Inflammatory macrophage treated with lipopolysaccharide for 4 hours (primary cell): ENCODE measurements at places on chromosomes 12 and 14.
A peak's percentile ranks its signal among the peaks of the same experiment; 100 is the strongest.

DNA sequence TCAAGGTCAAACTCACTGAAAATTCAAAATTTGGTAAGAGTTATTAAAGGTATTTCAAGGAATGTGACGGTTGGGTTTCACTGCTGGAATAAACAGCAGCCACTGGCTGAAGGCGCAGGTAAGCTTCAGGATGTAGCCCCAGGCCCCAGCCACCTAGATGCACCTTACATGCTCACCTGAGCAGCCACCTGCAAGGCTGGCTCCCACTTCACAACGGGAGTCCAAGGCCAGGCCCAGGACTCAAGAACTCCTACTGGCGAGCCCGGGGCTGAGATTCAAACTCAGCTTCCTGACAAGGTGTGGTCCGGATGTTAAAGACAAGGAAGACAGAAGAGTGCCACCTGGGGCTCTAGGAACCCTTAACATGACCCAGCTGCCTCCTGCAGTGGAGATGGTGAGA is 78.4 kb downstream of the ITPK1 start:
- DNase-seq: no peak

DNA sequence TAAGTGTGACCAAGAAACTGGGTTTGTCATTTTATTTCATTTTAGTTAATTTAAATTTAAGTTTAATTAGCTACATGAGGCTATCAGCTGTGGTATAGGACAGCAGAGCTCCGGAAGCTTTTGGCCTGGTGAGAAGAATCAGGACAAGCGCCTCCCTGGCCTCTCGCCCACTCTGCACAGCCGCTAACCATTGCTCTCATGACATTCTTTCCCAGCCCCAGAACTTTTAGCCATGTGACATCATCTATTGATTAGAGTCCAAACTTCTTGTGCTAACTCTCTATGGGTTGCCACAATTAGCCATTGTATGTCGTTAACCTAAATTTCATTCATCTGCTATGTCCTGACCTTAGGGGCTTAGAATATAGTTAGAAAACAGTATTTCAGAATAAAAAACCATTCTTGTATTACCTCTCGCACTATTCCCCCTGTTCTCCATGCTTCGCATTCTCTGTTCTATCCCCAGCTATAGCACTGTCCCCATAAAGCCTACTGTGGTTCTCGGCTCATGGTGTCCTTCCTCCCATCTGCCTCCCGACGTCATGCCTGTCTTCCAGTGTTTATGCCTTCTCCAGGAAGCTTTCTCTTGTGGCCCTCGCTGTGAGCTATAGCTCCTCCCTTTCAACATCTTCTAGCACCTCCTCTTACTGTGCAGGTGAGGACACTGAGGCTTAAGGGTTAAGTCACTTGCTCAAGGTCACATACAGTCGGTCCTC is 23.5 kb downstream of the SSH1 start:
- DNase-seq: no peak

GRCh38 chr14:45253754-45254310 is 830 bp upstream of the MIS18BP1 start:
- no peak for DNase-seq

DNA sequence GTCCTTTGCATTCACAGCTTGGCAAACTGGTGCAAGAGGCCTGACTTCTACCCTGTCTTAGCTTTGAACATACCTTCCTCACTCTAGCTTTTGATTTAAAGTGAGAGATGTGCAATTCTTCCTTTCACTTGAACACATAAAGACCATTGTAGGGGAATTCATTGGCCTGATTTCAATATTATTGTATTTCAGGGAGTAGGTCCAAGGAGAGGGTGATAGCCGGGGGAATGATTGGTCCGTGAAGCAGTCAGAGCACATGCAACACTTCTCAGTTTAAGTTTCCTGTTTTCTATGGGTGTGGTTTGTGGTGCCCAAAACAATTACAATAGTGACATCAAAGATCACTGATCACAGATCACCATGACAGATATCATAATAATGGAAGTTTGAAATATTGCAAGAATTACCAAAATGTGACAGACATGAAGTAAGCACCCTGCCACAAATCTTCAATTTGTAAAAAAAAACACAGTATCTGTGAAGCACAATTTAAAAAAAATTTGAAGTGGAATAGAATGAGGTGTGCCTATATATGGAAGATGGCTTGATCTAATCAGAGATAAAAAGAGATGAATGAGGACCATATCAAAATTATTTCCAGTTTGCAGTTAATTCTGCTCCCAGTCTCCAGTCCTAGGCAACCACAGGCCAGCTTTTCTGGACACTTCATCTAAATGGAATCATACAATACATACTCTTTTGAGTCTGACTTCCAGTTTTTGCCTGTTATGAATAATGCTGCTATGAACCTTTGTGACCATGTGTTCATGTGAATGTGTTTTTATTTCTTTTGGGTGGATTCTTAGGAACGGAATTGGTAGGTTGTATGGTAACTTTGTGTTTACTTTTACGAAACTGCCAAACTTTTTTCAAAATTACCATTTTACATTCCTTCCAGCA is 23.2 kb downstream of the BORCS5 start:
- DNase-seq: peak; percentile 87

- no peak for DNase-seq
These were observed 188.7 kb downstream of the PRKD1 start for GRCh38 chr14:29738950-29739349.

DNA sequence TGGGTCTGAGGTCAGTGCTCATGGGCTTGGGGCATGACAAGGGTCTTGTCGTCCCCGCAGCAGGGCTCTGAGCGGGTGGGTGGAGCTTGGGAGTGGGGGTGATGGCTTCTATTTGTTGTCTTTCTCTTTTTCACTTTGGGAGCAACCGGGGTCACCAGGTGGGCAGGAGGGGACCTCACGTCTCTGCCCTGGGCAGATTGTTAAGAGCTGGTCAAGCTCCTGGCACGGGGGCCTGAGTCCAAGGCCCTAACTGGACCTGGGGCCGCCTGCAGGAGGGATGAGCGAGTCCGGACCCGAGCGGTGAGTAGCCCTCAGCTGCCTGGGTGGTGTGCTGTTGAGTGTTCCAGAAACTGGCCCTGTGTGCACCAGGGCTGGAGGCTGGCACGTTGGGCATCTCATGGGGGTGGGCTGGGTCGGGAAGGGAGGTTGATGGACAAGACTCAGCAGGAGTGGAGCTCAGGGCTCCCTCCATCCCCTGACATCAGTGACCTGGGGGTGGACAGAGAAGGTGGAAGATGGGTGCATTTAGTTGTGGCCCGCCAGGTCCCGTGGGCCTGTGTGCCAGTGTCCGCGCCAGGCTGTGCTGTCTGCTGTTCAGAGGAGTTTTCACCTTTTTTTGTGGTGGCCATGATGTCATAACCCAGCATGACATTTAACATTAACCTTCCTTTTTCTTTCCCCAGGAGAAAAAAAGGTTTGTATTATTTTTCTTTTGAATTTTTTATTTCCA is 27.5 kb downstream of the RTL1 start:
- no peak for DNase-seq

DNA sequence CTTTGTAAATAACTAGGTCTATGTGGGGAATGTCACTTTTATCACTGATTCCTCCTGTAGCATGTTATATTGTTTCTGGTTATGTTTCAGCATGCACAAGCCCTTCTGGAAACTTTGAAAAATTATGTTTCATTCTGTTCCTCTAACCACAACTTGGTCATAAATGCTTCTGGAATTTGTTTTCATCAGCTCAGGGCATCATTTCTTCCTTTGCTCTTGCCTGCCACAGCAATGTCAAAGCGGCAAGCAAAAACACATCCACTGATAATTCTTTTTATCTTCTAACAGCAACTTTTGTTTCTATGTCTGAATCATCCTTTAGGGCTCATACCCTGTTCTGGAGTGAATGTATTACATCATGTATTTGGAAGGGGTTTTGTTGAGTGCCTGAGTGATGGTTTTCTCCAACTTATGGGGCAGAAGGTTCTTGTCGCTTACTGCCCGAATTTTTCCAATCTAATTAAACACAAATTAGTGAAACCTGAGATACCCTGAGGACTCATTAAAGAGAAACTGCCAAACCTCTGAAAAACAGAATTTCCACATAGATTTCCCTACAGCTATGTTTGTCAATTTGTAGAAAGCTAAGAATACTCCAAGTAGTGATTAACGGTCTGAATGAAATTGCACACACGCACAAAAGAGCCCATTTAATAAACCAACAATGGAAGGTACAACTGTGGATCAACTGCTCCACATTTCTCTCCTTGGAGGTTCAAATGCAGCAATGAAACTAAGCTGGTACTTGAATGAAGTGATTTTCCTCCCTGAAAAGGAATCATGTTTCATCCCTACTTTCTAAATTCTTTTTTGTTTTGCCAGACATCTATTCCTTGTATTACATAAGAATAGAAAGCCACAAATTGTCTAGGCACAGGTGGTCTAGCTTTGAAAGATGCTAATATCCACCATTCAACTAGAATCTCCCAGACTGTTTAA is 173.5 kb upstream of the KRR1 start:
- no peak for DNase-seq

GRCh38 chr12:117053050-117053400 is 46.2 kb downstream of the TESC start:
- no peak for DNase-seq

GRCh38 chr12:95557625-95558024 is 6.3 kb upstream of the USP44 start:
- no peak for DNase-seq

DNA sequence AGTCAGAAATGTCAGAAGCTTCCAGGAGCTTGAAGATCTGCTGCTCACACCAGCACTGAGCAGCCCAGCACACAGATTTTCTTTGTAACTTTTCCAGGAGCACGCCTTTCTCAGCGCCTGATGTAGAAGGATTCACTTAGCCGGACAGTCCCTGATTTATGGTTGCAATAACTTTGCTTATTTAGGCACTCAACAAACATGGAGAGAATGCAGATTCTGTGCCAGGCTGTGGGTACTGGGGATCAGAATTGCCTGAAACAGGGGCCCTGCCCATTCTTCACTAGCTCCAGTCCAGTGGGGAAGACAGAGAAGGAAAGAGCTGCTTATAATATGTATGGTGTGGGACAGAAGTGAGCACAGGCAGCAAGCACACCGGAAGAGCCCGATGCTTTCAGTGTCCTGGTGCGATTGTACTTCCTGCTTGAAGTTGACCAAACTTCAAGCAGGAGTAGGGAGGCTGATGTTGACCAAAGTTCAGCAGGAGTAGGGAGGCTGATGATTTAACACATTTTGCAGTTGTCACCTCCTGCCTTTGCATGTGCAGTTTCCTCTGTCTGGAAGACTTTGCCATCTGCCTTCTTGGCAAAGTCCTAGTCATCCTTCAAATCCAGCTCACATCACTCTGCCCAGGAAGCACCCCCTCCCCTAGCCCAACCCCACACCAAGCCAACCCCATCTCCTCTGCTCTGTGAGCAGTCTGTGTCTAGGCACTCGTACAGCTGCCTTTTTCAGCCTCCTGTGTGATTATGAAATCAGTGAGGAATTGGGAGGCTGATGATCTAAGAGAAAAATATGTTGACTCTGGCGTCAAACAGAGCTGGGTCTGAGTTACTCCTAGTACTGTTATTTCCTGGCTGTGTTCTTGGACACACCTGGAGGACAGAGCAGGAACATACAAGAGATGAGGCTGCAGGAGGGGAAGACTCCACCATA is 12.0 kb upstream of the PRIMA1 start:
- DNase-seq: no peak

DNA sequence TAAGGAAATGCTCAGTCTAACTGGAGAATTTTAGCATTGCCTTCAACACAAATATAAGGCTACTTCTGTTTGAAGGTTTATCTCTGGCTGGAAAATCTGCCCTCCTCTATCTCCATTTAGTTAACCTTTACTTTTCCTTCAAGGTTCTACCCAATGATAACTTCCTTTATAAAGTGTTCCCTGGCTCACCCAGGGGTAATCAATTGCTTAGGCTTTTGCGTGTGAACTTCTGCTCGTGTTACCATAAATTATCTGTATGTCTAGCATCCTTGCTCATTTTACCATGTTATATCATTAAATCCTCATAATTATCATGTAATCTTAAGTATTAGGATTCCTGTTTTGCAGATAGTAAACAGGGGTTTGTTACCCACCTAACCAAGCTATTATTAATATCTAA is 114.3 kb upstream of the FGD4 start:
- no peak for DNase-seq

DNA sequence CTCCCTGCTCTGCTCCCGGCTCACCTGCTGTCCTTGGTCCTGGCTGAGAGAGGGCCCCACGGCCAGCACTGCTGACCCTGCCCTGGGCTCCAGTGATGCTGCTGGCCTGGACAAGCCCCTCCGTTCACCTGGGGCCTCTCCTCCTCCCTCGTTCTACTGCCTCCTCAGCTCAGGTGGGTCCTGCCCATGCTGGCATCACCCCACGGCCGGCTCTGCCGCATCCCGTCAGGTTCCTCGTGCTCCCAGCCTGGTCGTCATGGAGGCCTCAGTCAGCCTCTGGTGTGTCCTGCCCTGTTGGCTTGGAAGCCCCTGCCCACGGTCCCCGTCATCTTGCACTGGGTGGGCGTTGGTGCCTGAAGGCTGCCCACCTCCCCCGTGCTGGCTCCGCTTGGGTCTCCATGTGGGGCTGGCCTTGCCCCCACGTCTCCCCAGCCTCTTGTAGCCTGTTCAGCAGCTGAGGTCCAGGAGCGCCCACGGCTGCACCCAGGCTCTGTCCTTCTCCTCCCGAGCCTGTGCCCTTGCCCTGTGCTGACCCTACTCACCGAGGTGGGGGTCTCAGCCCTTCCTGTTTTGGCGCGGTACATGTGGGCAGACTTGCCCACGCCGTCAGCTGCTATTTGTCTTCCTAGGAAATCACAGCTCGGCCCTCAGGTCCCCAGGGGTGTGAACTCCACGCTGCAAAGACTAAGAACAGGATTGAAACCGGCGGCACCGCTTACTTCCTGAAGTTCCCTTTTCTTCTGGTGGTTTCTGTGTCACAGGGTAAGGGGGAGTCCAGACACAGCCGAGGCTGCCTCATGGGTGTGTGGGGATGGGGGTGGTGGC is 121.6 kb downstream of the TMEM121 start:
- no peak for DNase-seq

DNA sequence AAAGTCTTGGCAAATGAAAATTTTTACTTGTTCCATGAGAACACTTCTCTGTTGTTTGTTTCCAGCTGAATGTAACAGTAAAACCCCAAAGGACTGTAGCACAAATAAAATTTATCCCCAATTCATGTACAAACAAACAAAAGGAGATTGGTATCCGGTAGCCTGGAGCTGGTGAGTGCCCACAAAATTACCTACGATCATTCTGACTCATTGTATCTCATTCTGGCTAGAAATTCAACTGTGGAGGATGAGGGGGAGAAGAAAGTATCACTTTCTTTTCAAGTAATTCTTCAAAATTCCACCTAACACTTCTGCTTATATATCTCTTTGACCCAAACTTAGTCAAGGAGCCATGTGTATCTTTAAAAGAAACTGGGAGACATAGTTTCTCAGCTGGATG is 268.5 kb downstream of the ALG10B start:
- DNase-seq: no peak
